ENCODE measurements at places on chromosomes 7 and 10.

DNA sequence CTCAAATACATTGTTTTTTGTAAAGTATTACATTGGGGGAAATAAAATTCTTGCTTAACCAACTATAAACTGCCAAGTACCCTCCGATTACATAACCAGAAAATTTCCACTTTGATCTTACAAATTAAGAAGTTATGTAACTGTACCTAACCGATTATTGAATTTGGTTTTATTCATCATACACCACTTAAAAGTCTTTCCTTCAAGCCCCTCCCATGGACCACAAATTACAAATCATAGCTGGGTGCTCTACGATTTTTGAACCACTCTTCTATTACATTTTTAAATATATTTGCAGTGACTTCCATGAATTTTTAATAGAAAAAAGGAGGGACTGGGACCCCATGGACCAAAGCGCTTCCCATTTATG, 630 bp downstream of the ZNF680 start:
- no peak for DNase-seq

GRCh38 chr7:156522801-156523200, 117.8 kb upstream of the RNF32 start:
- no peak for DNase-seq

DNA sequence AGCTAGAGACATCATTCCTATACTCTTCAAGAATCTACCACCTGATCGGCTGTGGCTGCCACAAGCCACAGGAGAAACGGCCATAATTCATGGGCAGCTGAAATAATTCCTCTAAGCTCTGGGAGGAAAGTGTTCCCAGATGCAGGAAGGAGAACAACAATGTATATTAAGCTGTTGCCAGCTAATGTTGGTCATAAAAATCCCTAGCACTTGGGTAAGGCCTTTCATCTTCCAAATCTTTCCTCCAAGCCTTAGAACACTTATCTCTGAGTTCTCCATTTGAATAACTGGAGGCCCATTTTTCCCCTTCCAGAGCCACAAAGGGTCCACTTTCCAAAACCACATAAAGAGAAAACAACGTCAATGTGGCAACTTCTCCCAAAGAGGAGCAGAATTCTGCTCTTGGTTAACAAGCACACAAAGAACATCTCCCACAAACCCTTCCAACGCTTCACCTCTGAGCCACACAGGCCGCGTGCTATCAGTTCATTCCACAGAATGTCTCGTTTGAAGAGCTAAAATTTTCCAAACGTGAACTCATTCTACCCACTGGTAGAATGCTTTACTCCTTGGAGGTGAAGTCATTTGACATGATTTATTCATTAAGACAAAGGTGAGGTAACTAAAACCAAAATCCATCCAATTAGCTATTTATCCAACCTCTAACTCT, 11.2 kb downstream of the KCNMA1 start:
- no peak for DNase-seq

DNA sequence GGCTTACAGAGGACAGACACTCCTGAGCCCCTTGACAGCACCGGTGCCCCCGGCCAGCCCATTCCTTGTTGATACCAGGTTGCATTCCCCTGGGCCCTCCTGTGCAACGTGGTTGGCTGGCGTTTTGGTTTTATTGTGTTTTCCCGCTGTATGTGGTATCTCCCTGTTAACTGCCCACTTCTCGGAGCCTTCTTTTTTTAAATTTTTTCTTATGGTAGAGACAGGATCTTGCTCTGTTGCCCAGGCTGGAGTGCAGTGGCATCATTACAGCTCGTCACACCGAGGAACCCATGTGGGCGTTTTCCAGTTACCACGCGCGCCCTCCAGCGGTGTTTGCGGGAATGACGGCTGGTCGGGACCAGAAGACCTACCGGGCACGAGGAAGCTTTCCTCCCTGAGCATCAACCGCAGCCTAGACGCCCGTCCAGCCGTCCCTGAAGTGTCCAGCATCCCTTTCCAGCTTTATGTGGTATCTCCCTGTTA, 16.9 kb upstream of the ZFAND2A start:
- peak; percentile 41 for DNase-seq

GRCh38 chr10:133357285-133358161, at the start of gene FUOM:
Gene FUOM, minus strand, starts transcription at chr10:133358019. Its CDS starts 12 bp downstream, at chr10:133358007.
- peak; percentile 48 for DNase-seq

DNA sequence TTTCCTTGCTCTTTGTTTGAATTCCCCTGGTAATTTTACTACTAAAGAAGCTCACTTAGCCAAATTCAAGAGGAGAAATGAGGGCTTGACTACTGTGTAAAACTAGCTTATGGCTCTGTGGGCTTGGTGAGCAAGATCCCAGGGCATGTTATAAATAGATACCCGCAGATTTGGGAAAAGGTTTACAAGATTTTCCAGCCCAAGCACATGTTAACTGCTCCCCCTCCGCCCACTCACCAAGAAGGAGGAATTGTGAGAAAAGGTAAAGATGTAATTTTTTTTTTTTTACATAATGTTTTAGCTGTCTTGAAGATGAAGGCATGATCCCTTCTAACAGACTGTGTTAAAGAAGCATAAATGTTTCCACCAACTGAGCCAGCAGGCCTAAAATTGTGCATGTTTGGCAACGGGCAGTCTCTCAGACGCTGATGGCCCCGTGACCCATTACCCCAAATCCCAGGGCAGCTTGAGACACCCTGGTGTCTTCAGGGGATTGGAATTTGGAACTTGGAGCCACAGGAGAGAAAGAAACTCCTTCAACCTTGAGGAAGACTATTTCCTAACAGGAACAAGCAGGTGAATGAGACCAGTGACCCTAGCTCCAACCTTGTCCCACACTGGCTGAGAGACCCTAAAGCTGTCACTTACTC, 429.8 kb upstream of the CELF2 start:
- no peak for DNase-seq

- DNase-seq = no peak
Observed at GRCh38 chr10:69093933-69094332, 6.0 kb downstream of the SRGN start.

- DNase-seq = no peak
Observed at GRCh38 chr7:99833289-99833877, 5.6 kb downstream of the CYP3A43 start.

DNA sequence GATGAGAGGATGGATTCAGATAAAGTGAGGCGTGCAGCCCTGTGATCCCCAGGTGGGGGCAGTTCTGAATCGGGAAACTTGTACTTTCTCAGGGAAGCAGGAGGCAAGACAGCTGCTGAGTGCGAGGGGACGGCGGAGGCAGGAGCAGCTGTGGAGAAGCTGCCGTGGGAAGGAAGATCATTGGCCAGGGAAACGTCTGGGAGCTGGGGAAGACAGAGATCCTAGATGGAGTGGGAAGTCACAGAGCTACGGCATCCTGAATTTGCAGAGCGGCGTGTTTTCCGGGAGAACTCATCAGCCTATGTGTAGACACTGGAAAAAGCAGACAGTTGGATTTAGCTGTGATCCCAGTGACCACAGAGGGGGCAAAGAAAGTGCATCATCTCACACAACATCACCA, 9.2 kb downstream of the PRKCQ start:
- no peak for DNase-seq

DNA sequence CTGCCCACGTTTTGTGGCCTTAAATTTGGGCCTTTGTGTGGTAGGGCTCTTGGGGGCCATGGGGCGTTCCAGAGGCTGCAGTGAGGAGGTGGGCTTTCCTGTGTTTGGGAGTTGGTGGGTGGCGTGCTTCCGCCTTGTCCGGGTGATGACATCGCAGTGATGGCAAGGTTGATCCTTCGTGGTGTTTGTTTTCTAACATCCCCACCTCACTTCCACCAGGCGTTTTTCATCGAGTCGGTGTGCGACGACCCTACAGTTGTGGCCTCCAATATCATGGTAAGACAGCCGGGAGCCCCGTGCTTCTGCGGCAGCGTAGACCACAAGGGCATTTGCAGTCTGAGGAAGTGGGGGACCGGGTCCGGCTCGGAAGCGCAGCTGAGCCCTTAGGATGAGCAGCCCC, 14.2 kb downstream of the PFKFB3 start:
- no peak for DNase-seq

GRCh38 chr7:27098578-27099451, 3.0 kb upstream of the HOXA1 start:
- no peak for DNase-seq

DNA sequence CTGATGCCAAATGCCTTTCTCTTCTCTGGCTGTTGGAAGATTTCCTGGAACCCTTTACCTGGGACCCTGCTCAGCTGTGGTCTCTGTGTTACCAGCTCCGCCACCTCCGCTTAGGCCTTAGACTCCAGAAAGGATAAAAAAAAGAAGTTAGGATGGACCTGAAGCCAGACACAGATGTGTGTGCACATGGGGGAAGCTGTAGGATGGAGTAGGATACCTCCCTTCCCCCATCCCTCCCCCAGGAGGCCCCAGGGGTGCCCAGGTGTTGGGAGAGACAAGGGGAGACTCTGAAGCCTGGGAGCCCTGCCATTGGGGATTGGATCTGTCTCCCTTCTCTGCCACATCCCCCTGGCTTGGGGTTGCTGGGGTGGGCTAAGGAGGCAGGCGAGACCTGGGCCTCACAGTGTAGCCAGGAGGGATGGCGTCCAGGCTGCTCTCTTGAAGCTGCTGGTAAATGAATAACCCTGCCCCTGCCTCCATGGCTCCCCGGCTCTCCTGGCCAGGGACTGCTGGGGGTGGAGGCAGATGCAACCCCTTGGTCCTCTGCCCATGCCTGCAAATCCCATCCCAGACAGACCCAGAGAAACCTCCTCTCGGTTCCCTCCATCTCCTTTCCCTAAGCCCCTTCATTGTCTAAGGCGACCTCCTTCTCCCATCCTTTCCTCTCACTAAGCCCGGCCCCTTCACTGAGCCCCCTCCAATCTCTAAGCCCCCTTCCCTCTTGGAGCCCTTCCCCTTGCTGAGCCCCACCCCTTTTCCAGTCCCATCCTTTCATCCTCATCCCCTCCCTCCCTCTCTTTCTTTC, 8.0 kb downstream of the CLDN3 start:
- DNase-seq = no peak

DNA sequence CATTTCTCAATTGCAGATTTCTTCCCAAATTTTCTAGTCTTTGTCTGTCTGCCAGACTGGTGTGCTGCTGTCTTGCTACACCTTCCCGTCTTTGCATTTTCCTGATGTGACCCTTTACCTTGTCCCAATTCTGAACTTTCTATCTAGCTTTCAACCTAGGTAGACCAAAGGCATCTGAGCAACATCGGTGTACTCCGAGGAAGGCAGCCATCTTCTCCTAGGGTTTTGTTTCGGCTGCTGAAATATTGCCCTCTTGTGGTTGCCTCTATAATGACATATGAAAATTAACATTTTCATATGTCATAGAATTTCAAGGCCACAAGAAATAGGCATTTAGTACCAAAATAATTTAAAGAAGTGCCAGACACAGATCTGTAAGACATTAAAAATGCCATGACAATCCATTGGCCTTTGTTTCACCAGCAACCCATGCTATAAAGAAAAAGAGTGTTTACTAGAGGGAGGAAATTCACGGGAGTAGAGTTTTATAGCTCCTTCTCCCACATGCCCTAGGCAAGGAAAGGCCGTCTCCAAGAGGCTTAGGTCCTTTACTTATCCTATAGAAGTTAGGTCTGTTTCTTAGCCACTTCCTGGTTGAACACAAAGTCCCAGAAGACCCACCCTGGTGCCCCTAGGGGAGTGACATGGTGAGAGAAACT, 23.4 kb downstream of the OR9A2 start:
- DNase-seq = peak; percentile 47

GRCh38 chr10:51675088-51675487, 24.3 kb downstream of the CSTF2T start:
- DNase-seq = no peak

- DNase-seq = no peak
Observed at GRCh38 chr10:120022357-120022756, 129.8 kb downstream of the SEC23IP start.

- no peak for DNase-seq
Observed at GRCh38 chr10:122931088-122931906, 20.9 kb downstream of the FAM24A start.

- DNase-seq = no peak
Observed at GRCh38 chr7:30584965-30585364, 9.7 kb upstream of the GARS1 start.

- DNase-seq = no peak
Observed at GRCh38 chr10:22712956-22713852, 1.2 kb downstream of the PIP4K2A start.
